ENCODE measurements at places on chromosomes 4 and X.

DNA sequence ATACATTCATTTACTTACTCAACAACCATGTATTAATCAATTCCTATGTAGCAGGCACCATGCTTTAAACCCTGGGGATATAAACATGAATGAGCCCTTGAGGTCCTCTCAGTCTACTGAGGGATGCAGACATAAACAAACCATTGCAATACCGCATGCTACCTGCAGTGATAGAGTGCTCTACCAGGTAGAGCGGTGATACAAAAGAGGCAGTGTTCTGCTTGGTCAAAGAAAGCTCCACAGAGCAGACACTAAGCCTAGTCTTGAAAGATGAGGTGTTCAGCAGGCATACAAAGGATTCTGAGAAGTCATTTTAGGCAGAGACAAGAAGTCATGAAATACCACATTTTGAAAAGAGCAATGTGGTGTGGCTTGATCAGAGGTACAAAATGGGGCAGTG, 26.9 kb upstream of the AMOT start:
- DNase-seq = no peak

DNA sequence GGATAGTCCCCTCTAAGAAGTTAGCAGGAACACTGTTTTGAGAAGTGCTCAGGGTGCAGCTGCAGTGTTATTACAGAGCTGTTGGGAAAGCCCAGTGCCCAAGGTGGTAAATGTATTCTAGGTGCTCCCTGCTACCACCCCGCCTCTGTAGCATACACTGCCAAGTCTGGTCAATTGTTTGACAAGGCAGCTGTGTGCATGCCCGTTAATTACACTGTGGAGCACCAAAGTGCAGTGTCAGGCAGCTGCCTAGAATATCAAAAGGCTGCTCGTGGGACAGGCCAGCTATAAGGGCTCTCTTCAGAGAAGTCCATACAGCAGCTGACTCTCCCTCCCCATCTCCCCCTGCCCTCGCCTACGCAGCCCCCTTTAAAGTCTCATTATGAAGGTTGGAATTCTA, 99.9 kb upstream of the KLHL13 start:
- no peak for DNase-seq

- DNase-seq = no peak
Observed at GRCh38 chr4:75672461-75673026, 667 bp downstream of the G3BP2 start.

DNA sequence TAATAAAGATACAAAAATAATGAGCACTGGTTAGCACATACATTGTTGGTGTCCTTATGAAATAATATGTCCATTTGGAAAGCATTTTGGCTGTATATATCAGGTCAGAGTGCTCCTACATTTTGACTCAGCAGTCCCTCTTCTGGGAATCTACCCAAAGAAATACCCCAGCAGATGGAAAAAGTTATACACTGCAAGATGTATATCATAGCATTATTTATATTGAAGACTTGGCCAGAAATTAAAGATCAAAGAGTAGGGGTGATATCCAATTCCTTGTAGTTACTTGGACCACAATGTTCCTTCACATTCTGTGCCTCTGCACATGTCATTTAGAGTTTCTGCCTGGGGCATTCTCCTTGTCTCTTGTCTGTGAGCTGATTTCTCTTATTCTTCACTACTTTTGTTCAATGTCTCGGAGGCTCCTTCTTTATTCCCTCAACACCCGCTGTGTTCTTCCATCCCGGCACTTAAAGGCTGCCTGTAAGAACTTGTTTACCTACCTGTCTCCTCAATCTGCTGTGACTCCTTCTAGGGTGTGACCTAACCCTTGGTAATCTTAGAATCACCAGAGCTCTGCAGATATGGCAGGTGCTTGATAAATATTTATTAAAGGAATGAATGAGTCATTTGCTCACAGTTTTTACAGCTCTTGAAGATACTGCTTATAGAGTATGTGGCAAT, 3.1 kb upstream of the TSPAN5 start:
- no peak for DNase-seq

- DNase-seq = no peak
Observed at GRCh38 chr4:156419080-156419685, 465.5 kb upstream of the CTSO start.

- DNase-seq = no peak
Observed at GRCh38 chr4:53619431-53619830, 28.1 kb upstream of the LNX1 start.

DNA sequence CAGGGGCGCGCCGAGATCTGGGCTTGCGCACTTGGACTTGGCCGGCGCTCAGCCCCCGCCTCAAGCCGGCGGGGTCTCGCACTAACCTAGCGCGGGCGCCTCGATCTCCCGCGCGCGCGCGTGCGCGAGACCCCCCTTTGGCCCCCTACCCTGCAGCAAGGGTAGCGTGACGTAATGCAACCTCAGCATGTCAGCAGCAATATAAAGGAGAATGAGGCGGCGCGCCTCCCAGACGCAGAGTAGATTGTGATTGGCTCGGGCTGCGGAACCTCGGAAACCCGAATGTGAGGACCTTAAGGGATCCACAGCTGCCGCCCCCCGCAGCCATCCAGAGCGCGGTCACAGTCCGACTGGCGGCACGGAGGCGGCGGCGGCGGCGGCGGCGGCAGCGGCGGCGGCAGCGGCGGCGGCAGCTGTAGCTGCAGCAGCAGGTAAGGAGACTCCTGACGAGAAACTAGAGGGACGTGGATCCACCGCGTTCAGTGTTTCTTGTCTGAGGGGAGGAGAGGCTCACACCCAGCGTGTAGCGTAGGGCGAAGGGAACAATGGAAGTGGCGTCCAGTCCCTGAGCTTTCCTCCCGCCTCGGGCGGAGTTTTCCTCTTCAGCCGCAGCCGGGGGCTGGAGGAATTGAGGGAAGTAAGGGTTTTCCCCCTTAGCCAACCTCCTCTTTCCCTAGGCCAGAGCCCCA, at the start of the genes SATL1 and ZNF711:
TSS of gene SATL1 (minus strand) at position 19 of the 689 bp plus-strand sequence. CDS start 134,811 bp downstream, outside the sequence.
TSS of gene ZNF711 (plus strand) at position 231 of the 689 bp plus-strand sequence. CDS start 3,582 bp downstream, outside the sequence.
- DNase-seq = no peak

GRCh38 chrX:132940727-132941327, 17.6 kb downstream of the HS6ST2 start:
- DNase-seq = no peak

- no peak for DNase-seq
Observed at GRCh38 chr4:6338175-6338950, 68.7 kb downstream of the WFS1 start.

Measured in HFF-Myc (cell line).